ENCODE measurements at places on chromosomes 2 and 18.

DNA sequence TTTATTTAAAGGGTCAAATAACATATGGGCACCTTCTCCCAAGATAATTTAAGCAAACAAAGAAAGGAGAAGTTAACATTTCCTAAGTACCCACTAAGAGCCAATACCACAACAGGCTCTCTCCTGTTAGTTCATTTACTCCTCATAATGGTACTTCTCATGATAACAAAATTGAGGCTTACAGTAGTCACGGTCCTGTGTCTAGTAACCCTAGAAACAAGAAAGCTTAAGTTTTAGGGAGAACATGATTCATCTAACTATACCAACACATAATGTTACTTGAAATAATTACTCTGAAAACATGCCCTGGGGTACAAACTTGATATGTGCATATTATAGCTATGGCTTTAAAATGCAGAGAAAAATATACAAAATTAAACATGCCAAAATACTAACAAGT, 19.8 kb downstream of the IWS1 start:
- DNase-seq: peak; percentile 36

- no peak for DNase-seq
Measured at GRCh38 chr18:31042084-31042405, 497 bp downstream of the DSC3 start.

- peak; percentile 79 for DNase-seq
Measured at GRCh38 chr2:101223814-101224231, 28.9 kb upstream of the CNOT11 start.

- no peak for DNase-seq
Measured at GRCh38 chr2:120622159-120622869, 113.4 kb upstream of the GLI2 start.

DNA sequence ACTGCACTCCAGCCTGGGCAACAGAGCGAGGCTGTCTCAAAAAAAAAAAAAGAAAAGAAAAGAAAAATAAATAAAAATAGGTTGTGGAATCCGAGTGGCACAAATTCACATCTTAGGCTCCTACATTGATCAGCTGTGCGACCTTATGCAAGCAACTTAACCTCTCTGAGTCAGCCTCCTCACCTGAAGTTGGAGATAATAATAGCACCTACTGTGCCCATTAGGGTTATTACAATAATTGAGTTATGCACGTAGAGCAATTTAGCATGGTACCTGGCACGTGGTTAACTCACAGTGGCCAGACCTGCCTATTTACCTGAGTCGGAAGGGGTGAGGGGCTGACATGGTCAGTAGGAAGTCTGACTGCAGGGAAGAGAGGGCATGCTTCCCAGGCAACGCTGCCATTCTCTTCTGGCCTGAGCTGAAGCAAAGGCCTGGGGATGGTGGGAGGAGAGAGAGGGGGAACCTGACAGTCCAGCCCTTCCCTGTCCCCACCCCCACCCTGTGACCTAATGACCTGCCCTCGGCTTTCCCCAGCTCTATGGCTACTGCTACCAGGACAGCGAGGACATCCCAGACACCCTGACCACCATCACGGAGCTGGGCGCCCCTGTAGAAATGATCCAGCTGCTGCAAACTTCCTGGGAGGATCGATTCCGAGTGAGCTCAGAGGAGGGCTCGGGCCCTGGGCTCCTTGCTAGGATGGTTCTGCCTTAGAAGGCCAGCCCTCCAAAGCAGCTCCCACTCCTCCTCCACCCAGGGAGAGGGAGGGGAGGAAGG, 5.1 kb downstream of the PKDCC start:
- DNase-seq: no peak

Data from common myeloid progenitor, CD34-positive (primary cell).